NCI-H1436 (cell line): ENCODE measurements at places on chromosomes 3 and 15.

DNA sequence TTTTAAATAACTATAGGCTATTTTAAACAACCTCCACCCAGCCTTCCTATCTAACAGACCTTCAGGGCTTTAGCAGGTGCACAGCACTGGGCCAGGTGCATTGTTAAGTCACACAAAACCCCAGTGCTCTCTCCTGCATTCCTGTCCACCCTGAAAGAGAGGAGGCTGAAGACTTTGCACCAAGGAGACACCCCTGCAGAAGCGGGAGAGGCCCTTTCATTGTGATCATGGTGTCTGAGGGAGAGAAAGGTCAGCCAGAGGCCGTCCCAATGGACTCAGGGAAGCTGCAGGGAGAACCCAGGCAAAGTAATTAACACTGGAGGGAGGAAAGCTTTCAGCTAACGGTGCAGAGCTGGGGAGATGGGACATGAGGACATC lies 5.2 kb downstream of the LRIG1 start:
- no peak for DNase-seq

- no peak for DNase-seq
Measured at GRCh38 chr15:36415643-36416042, 163.8 kb upstream of the CDIN1 start.

GRCh38 chr3:112617285-112617684 lies 23.7 kb downstream of the CCDC80 start:
- no peak for DNase-seq

- no peak for DNase-seq
Measured at GRCh38 chr3:171379961-171380483, 80.2 kb downstream of the TNIK start.
